ENCODE measurements at places on chromosomes 13 and 19.

GRCh38 chr13:45702088-45702487 is at the start of gene CBY2:
Gene CBY2 (plus strand): TSS chr13:45702320. CDS start chr13:45702391, 71 bp downstream.
- no peak for DNase-seq

DNA sequence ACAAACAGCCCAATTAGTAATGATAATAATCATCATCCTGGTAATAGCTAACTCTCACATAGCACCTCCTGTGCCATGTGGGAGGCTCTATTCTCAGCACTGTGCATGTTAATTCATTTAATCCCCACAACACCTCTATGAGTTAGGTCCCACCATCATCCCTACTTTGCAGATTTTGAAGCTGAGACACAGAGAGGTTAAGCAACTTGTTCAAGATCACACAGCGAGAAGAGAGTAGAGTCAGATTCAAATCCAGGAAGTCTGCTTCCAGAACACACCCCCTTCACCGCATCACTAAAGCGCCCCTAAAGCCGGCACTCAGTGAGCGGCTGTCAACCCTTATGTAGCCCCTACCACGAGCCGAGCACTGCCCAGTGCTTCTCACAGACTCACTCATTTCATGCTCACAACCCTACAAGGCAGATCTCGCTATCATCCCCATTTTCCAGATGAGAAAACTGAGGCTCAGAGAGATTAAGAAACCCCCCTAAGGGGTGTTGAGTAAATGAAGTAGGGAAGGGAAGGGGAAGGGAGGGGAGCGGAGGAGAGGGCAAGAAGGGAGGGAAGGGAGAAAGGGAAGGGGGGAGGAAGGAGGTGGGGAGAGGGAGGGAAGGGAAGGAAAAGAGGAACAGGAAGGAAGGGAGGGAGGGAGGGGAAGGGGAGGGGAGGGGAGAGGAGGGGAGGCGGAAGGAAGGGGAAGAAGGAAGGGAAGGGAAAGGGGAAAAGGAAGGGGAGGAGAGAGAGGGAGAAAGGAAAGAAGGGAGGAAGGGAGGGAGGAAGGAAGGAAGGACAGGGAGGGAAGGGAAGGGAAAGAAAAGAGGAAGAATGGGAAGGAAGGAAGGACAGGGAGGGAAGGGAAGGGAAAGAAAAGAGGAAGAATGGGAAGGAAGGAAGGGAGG is 16.4 kb downstream of the EMP3 start:
- no peak for DNase-seq

DNA sequence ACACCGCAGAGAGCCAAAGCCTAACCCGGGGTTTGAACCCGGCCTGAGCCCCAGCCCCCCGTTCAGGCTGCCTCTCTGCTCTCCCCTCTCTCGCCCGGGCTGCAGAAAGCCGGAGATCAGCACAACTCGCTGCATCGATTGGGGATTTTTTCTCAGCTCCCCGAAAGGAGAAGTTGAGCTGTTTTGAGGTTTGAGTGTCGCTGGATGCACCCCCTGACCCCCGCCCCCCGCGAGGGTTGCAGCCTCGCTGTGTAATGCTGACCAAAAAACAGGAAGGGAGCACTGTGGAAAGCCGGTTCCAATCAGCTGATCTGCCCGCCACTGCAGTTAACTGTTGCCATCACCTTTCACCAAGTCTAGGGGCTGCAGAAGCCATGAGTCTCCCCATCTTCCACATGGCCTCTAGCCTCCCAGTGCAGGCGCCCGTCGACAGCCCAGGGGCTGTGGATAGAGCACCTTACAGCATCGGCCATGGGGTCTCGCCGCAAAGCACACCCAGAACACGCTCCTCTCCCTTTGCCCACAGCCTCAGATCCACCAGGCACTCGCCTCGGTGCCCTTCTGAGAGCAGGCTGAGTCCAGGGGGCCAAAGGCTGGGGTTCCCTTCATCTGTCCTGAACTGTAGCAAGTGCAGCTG is 34.5 kb downstream of the MYO9B start:
- DNase-seq = no peak

- DNase-seq = no peak
Measured at GRCh38 chr13:93388701-93389100, 162.1 kb downstream of the GPC6 start.

DNA sequence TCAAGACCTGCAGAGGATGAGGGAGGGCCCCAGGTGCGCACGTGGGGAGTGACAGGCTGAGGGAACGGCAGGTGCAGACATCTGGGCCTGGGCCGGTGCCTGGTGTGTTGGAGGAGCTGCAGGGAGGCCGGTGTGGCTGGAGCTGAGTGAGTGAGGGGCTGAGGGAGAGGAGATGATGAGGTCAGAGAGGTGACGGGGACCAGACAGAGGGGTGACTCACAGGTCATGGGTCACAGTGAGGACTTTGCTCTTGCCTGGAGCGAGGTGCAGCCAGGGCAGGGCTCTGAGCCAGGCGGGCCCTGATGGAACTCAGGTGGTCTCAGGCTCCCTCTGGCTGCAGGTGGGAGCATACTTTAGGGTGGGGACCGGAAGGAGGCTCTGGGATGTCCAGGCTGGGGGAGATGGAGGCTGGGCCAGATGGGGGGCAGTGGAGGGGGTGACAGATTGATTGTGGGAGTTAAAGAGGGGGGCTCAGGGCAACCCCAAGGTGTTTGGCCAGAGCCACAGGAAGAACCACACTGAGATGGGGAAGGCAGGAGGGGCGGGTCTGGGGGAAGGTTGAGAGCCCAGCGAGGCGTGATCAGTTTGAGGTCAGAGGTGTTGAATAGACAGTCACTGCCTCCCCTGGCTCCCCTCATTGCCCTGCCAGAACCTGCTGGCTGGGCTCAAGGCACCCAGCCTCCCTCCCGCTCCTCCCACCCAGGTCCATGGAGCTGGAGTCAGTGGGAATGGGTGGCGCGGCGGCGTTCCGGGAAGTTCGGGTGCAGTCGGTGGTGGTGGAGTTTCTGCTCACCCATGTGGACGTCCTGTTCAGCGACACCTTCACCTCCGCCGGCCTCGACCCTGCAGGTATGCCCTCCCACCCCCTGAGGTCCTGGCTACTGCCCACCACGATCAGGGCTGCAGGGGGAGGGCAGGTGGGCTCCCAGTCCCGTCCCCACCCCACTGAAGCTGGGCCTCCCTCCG is 8.4 kb downstream of the ARHGAP33 start:
- DNase-seq = no peak

- no peak for DNase-seq
Measured at GRCh38 chr13:46121033-46121432, 16.2 kb upstream of the CPB2 start.

DNA sequence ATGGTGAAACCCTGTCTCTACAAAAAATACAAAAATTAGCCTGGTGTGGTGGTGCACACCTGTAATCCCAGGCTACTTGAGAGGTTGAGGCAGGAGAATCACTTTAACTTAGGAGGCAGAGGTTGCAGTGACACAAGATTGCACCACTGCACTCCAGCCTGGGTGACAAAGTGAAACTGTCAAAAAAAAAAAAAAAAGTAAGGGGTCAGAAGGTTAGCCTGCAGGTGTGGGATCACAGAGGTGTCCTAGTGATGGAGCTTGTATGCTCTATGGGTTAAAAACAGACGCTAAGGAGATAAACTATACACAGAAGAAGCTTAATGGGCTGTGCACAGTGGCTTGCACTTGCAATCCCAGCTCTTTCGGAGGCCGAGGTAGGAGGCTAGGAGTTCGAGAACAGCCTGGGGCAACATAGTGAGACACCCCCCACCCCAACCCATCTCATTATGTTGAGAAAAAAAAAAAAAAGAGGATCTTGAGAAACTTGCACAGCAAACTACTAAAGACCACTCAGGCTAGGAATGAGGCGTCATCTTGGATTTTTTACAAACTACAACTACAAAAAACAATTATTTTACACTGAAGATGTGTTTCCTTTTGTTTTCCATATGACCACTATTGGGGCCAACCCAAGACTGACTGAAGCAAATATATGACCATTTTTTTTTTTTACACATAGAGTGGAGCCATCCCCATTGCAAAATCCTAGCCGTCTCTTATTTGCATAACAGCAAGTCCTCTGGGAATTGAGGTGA is 7.9 kb downstream of the FOSB start:
- no peak for DNase-seq
